Natural killer cell (primary cell): ENCODE measurements at places on chromosomes 5 and 9. TPM values are rescaled to one million over a fixed set of nuclear protein-coding genes. Genes with fewer than 3 reads are reported as not detected.

- DNase-seq, result peak; percentile 22
- peak overlapping the region; percentile 95 for H3K27ac ChIP-seq
- H3K36me3 ChIP-seq, result no peaks in the 10 kb centered on the region
- peak overlapping the region; percentile 52 for H3K4me3 ChIP-seq
These were observed 5.6 kb upstream of the PURA start for GRCh38 chr5:140108093-140109017.

GRCh38 chr9:136014147-136014923 is 53.2 kb upstream of the UBAC1 start:
- no peak overlapping the region for H3K4me3 ChIP-seq
- H3K27ac ChIP-seq, result no peak overlapping the region
- no peak for DNase-seq
- peaks cover 2% of the 10 kb centered on the region for H3K36me3 ChIP-seq

- peaks cover 54% of the 10 kb centered on the region for H3K4me1 ChIP-seq
- peak overlapping the region; percentile 96 for H3K27ac ChIP-seq
These were observed 15.2 kb downstream of the GBGT1 start for GRCh38 chr9:133148199-133149129.

DNA sequence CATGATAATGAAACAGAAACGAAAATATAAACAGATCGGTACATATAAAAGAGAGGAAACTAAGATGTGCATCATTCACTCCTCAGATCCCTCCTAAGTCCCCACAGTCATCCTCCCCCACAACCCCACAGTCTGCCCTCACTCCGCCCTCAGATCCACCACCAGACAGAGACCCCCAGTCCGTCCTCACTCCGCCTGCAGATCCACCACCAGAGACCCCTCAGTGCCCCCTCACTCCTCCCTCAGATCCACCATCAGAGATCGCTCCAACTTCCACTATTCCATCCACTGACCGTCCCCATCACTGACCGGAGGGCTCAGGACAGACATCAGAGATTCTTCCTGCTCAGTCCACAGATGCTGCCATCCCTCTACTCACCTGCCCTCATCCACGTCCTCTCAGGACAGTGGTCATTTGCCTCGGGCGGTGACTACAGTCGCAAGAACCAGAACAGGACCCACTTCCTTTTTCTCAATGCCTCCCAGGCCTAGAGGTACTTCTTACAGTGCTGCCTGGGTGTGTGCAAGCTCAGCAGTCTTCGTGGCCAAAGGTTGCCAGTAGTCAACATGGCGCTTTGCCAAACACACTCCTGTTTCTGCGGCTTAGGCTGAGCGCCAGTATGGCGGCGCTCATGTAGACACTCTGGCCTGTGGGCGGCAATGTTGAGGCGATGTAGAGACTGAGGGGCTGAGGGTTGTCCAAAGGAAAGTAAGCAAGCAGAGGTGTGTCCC is 8.3 kb upstream of the SPATA31C1 start:
- H3K4me1 ChIP-seq, result no peaks in the 10 kb centered on the region
- no peaks in the 10 kb centered on the region for H3K36me3 ChIP-seq
- H3K4me3 ChIP-seq, result no peak overlapping the region
- DNase-seq, result no peak
- H3K27me3 ChIP-seq, result no peaks in the 10 kb centered on the region

DNA sequence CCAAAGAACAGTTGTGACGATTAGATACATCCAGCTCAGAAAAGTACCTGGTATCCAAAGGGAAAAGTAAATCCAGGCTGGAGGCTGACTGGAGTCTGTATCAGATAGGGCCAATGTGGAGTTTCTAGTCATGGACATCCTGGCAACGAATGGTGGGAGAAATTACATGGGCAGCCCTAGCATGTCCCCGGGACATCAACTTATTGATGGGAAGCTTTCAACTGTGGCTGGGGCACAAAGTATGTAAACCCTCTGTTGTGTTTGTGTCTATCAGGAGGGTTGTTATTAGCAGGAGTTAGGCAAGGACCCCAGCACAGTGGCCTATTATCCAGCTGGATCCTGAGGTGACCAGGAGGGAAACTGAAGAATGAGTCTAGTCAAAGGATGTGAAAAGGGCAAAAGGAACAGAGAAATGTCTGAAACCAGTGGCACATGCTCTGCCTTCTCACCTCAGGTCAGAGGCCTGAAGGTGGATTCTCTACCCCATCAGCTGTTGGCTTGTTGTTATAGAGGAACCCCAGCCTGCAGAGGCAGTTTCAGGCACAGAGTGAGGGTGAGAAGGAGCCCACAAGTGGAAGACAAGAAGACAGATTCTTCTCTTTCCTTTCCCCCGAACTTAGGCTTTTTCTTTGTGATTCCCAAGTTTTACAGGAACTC is 19.9 kb downstream of the IFNW1 start:
- H3K4me3 ChIP-seq, result no peak overlapping the region
- no peak for DNase-seq
- no peaks in the 10 kb centered on the region for H3K36me3 ChIP-seq
- no peak overlapping the region for H3K27ac ChIP-seq
- H3K27me3 ChIP-seq, result peaks cover 6% of the 10 kb centered on the region

- H3K36me3 ChIP-seq, result no peaks in the 10 kb centered on the region
- no peak overlapping the region for H3K27ac ChIP-seq
- H3K4me1 ChIP-seq, result no peaks in the 10 kb centered on the region
- H3K27me3 ChIP-seq, result no peaks in the 10 kb centered on the region
- no peak overlapping the region for H3K4me3 ChIP-seq
- DNase-seq, result no peak
These were observed 92.5 kb downstream of the PTTG1 start for GRCh38 chr5:160514191-160514590.

- peaks cover 4% of the 10 kb centered on the region for H3K27me3 ChIP-seq
- H3K4me1 ChIP-seq, result peaks cover 20% of the 10 kb centered on the region
- no peak overlapping the region for H3K27ac ChIP-seq
- peak; percentile 18 for DNase-seq
These were observed 4.4 kb downstream of the IL31RA start for GRCh38 chr5:55855509-55855908.

DNA sequence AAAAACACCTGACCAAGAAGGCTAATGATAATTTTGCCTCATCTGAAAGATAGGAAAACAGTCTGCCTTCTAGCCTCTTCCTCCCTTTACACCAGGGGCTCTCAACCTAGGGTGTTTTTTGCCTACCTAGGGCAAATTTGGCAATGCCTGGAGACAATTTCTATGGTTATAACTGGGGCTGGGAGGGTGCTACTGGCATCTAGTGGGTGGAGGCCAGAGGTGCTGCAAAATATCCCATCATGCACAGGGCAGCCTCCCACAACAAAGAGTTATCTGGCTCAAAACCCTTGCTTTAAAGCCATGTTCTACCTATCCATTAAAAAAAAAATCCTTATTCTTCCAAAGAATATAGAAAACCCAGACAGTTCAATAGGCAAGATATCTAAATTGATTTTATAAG is 45.0 kb upstream of the NR3C1 start:
- H3K4me3 ChIP-seq, result no peak overlapping the region
- no peaks in the 10 kb centered on the region for H3K36me3 ChIP-seq
- peak; percentile 45 for DNase-seq
- H3K4me1 ChIP-seq, result no peaks in the 10 kb centered on the region
- no peak overlapping the region for H3K27ac ChIP-seq
- no peaks in the 10 kb centered on the region for H3K27me3 ChIP-seq

GRCh38 chr9:89410641-89411350 is 87.1 kb downstream of the SEMA4D start:
- peaks cover 68% of the 10 kb centered on the region for H3K4me1 ChIP-seq
- H3K27me3 ChIP-seq, result no peaks in the 10 kb centered on the region
- H3K36me3 ChIP-seq, result peaks cover 30% of the 10 kb centered on the region
- peak; percentile 71 for DNase-seq
- H3K4me3 ChIP-seq, result no peak overlapping the region

GRCh38 chr5:150574818-150575547 is 65.5 kb upstream of the SYNPO start:
- no peak overlapping the region for H3K27ac ChIP-seq
- no peaks in the 10 kb centered on the region for H3K27me3 ChIP-seq
- no peaks in the 10 kb centered on the region for H3K4me1 ChIP-seq
- H3K36me3 ChIP-seq, result no peaks in the 10 kb centered on the region
- no peak for DNase-seq
- H3K4me3 ChIP-seq, result no peak overlapping the region

Gene TAS2R1
- total RNA-seq, result not detected

Gene CORO2A
- total RNA-seq, result 2.3 TPM

Gene CCL27
- total RNA-seq, result not detected

Gene QRFP
- total RNA-seq, result not detected

Gene TAF11L5
- total RNA-seq, result not detected

Gene DMRTA1
- total RNA-seq, result not detected

Gene FBP2
- total RNA-seq, result not detected

Gene EGR1
- 52.1 TPM for total RNA-seq

Gene SPATA31A3
- not detected for total RNA-seq
